ENCODE measurements at places on chromosomes 11 and 22.

GRCh38 chr11:27357250-27357649 is 5.8 kb downstream of the CCDC34 start:
- DNase-seq = no peak

GRCh38 chr11:13029872-13030271 is 20.8 kb downstream of the RASSF10 start:
- DNase-seq = no peak

DNA sequence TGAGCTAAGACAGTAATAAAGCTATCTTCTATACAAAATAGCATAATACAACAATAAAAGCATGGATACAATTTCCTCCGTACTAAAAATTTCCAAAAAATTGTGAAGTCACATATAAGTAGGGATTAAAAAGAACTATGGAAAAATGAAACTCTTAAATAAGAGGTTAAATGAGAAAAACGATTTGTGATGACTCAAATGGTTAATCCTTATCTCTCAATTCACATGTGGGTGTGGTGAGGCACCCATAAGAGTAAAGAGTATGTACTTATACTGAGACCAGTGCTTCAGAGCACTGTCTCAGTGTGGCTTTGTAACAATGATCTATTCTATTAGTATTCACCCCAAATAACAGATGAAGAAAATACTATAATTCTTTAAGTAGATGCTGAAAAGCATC is 25.0 kb upstream of the CCDC34 start:
- no peak for DNase-seq

- no peak for DNase-seq
These were observed 7.3 kb downstream of the DGCR6L start for GRCh38 chr22:20312396-20313191.

DNA sequence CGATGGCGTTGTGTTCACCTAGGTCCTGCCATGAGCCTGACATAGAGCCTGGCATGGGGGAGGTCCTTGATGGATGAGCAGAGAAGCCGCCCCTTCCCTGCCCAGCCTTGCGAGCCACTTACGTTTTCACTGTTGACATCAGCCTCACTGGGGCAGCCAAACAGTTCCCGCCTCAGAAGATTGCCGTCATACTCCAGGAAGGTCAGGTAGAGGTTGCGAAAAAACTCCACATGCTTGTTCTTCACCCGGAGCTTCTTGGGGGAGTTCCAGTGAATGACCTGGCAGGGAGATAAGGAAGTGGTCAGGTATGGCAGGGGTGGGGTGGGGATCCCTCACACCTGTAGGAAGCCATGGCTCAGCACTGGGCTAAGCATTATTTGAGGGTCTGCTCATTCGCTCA is 279.3 kb upstream of the SYN3 start:
- no peak for DNase-seq

DNA sequence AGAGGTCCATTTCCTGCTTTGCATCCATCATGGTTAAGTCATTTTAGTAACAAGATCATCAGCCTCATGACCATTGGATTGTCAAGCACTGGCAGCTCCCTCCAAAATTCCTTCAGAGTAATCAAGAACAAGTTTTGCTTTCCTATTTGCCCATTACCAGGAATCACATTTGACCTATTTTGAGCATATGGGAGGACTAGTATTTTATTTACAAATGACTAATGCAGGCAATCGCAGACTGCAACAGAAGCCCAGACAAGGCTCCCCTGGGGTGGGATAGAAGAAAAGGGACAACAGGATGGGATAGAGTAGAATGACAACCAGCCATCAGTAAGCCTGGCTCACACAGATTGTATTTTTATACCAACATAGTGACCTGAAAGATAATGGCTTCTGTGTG is 9.1 kb downstream of the MMP10 start:
- DNase-seq = no peak

DNA sequence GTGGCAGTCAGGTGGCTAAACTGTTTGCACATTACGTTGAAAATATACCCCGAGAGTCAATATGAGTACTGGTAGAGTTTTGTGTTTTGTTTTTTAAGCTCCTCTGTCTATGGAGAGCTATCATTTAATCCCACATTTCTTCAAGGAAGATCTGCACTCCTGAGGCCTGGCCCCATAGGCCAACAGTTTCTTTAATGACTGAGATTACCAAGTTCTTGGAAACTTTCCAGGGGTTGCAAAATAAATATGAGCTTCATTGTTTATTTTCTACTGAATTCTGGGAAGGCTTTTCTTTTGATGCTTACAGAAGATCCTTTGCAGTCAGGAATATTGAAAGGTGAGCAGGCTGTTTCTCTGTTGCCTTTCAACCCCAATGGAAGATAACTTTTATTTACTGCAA is 452.0 kb downstream of the JRKL start:
- DNase-seq = no peak

GRCh38 chr11:131897956-131898355 is 527.5 kb downstream of the NTM start:
- DNase-seq = no peak

DNA sequence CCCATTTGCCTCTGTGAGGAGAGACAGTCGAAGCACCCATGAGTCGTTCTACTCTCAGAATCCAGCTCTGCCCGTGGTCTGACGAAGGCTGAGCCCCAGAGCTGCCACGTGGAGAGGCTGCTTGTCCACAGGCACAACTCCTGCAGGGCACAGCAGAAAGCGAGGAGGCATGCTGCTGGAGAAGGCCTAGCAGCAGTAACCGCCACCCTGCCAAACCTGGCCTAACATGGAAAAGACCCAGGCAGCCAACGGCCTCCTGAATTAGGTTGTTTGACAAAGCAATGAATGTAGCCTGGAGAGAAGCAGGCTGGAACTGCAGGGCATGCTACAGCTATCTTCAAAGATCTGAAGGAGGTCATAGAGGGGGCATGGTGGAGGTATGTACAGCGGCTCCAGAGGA is 89.7 kb downstream of the SNX19 start:
- no peak for DNase-seq

GRCh38 chr11:110297076-110297725 is 787 bp upstream of the RDX start:
- DNase-seq = no peak

DNA sequence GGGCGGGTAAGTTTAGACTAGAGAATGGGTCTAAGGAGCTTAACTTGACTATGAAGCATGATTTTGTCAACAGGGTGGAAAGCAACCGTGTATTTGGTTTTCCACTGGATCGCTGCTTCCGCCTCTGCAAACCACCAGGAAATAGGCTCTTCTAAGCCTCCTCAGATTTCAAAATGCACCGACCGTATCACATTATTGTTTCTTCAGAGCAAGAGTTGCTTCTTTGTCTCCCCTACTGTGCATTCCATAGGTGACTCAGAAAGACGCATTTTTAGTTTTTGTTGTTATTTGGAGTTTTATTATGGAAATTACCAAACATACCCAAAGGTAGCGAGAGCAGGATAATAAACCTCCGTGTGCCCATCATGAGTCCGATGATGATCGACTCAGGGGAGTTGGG is 64.3 kb upstream of the RASD2 start:
- DNase-seq = no peak

- no peak for DNase-seq
These were observed 692.1 kb downstream of the NTM start for GRCh38 chr11:132062541-132062940.

- no peak for DNase-seq
These were observed 123.8 kb upstream of the NTM start for GRCh38 chr11:131246663-131247062.

DNA sequence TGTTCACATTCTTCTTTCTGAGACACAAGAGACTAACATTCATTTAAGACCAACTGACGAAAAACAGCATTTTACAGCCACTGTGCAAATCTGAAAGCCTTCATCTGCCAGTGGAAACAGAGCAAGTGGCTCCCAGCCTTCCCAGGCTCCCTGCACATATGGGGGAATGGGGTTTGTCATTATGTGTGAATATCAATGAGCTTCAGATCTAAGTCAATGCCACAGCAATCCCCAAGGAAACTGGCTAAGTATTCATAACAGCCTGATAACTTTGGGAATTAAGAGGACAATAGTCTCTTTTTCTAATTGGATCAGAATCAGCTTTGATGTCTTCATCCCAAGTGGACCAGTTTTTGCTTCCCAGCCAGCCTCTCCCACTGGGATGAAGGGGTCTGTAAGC is 66.9 kb downstream of the ABTB2 start:
- DNase-seq = no peak

- no peak for DNase-seq
These were observed 65.1 kb upstream of the LRRC55 start for GRCh38 chr11:57116654-57117053.

GRCh38 chr11:94809251-94809650 is 41.1 kb downstream of the AMOTL1 start:
- DNase-seq = no peak

DNA sequence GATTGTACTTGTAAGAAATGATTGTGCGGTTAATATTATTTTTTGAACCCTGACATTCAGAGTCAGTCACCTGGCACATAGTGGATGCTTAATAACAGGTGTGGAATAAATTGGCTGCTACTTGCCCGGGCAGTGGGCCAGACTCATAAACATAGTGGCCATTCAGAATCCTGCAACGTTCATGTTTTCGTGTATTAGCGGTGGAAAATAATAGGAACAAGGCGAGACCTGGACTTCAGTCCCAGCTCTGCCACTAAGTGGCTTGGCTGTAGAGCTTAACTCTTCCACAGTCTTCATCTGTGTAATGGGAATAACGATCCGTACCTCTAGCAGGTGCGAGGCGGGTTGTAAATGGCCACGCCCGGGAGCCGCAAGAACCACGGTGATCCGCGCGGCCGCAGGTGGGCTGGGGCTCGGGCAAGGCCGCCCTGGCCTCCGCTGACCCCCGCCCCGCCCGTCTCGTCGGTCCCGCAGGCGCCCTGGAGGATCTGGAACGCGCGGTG is 761 bp upstream of the TMEM25 start:
- DNase-seq = no peak

DNA sequence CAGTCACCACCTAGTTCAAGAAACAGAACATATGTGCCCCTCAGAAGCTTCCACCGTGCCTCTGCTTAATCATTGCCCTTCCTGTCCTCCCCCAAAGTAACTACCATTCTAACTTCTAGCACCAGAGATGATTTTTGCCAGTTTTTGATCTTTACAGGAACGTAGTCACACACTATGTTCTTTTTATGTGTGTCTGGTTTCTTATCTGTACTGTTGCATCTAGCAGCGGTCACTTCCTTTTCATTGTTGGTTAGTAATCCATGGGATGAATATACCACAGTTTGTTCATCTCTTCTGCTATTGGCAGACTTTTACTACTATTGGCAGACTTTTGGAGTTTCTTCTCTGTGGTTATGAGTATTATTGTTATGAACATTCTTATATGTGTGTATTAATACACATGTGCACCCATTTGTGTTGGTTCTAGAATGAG is 34.6 kb downstream of the SPECC1L start:
- DNase-seq = peak; percentile 2

DNA sequence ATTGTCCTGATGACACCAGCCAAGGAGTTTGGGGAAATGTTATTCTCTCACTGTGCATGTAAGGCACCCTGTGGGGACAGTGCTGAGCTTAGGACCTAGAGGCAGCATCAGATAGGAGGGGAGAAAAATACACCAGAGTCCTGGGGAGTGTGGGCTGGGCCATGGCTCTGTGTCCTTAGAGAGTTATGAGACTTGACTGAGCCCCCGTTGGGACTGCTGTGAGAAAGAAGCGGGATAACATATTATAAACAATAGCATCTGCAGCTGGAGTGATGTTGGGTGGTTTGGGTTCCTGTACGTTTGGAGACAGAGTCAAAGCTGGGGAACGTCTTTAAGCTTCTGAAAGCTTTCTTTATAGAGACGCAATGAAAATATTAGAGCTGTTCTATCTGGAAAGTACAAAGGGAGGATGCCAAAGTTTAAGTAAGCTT is 90.9 kb upstream of the CRTAM start:
- no peak for DNase-seq

GRCh38 chr11:12464303-12464702 is 86.9 kb downstream of the PARVA start:
- no peak for DNase-seq

DNA sequence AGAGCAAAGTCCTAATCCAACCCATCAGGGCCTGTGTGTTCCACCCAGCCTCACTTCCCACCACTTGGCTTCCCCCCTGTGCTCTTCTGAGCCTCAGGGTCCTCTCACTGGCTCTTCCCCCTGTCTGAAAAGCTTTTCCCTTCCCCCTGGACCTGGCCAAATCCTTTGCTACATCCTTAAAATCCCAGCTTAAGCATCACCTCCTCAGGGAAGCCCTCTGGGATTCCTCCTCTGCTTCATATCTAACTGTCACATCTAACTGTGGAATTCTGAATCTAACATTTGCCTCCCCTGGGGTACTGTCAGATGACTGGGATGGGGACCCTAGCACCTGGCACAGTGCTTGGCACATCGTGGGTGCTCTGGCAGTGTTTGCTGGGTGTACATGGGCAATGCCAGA is 985 bp downstream of the CACNA1I start:
- no peak for DNase-seq

DNA sequence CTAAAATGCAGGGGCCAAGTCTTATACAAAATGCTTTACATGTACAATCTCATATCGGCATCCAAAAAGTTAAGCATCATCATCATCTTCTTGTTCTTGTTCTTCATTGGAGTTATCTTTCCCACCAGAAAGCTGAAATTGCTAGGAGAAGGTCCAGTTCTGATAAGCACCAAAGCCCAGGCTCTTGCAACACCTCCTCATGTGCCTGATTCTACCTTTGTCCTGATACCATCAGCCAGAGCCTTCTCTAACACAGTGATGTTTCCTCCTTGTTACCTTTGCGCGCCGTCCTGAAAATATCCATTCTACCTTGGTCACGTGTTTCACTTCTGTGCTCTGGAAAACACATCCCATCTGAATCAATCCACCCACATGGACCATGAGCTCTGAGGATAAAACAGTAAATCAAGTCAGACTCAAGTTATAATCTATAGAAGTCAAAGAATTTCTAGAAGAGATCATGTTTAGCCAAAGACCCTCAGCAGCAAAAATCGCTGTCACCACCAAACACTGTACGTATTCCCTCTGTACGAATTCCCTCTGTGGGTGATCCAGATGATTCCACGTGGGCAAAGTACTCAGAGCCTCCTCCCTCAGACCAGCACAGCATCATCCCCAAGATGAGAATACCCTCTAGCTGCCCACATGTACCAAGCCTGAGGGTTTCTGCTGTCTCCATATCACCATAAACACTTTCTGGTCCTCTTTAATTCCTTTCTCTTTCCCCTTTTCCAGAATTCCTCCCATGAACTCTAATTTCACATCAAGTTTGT is 19.0 kb downstream of the JAML start:
- no peak for DNase-seq

GRCh38 chr22:26109686-26110315 is 59.5 kb upstream of the SEZ6L start:
- DNase-seq = no peak

- no peak for DNase-seq
These were observed 68.6 kb downstream of the RAB38 start for GRCh38 chr11:88106666-88107065.

- DNase-seq = no peak
These were observed 49.7 kb downstream of the CCDC34 start for GRCh38 chr11:27313157-27313821.

DNA sequence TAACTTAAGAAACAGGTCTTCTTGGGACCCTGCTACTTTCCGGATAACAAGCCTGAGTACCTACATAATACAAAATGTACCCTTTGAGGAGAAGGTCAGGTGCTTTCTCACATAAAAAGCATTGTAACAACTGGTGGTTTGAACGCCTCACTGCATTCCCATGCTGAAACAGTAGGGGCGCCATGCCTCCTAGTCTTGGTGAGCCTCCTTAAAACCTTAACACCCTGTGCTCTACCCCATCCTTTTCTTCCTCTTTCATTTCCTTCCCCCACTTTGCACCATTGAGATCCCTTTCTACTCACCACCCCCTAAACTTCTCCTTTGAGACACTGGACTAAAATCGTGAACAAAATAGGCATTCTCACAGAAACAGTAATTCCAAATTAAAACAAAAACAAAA is 729.3 kb downstream of the NTM start:
- DNase-seq = no peak

GRCh38 chr22:29947410-29948384 is 64.7 kb downstream of the MTMR3 start:
- DNase-seq = no peak
